ENCODE measurements at places on chromosomes 1 and 21.

GRCh38 chr1:234188454-234188792 lies 184.8 kb upstream of the COA6 start:
- DNase-seq: no peak

GRCh38 chr1:59976194-59977074 lies 49.9 kb upstream of the CYP2J2 start:
- DNase-seq: peak; percentile 18

GRCh38 chr1:47471163-47471562 lies 33.3 kb downstream of the FOXD2 start:
- DNase-seq: no peak

DNA sequence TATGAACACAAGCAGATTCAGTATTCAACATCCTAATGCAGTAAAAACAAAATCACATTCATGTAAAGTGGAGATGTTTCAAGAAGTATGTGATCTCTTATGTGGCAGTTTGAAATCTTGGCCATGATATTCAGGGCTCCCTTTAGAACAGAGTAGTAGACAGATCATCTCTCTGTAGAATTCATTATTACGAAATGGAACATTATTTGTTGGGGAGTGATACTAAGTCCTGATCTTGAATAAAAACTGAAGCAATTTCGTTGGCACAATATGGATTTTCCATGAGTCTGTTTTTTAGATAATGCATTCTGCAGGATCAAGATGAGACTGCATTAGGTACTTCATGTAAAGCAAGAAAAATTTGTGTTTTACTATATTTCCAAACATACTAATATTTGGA lies 264.4 kb upstream of the NRIP1 start:
- no peak for DNase-seq

DNA sequence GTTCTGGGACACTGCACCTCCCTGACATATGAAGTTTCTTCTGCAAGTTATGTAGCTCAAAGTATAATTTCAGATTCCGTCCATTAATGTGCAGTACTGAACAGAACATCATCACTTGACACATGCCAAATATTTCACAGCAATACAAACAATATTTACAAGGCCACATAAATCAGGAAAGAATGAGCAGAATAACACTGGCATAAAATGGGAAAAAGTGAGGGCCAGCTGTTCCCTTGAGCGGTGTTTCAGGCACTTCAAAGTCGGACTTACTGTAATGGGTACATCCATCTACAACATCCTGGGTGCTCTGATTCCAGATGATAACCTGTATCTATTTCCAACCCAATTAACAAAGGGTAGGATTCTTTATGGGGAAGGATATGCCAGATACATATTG lies 217.4 kb downstream of the APP start:
- DNase-seq: no peak

- DNase-seq: peak; percentile 4
Observed at GRCh38 chr21:46355161-46356004, 31.4 kb downstream of the PCNT start.

- DNase-seq: no peak
Observed at GRCh38 chr21:23876925-23877558, 1730.2 kb downstream of the MRPL39 start.

DNA sequence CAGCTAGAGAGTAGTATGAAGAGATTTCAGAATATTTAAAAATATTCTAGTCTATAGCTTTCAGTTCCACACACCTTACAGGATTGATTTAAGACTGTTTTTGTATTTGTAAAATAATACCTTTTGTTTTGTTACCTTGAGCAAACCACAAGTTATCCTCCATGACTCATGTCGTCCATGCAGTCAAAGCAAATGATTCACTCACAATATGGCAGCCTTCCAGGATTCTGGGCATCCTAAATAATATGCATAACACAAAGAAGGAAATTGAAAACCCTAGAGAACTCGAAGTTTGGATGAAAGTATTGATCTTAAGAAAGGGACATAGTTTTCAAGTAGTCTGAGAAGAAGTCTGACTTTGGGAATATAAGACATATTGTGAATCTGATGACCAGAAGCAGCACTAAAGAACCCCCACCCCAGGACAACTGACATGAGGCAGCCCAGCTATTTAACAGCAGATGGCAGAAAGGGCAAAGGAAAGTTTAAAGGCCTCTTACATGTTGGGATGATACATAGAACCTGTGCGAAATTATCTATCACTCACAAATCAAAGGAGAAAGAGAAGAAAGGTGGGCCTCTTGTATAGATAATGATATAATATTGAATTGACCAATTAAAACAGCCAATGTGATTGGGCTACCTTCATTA lies 857.9 kb downstream of the BRINP3 start:
- no peak for DNase-seq

GRCh38 chr21:45011911-45012661 lies 62.3 kb upstream of the ADARB1 start:
- no peak for DNase-seq

DNA sequence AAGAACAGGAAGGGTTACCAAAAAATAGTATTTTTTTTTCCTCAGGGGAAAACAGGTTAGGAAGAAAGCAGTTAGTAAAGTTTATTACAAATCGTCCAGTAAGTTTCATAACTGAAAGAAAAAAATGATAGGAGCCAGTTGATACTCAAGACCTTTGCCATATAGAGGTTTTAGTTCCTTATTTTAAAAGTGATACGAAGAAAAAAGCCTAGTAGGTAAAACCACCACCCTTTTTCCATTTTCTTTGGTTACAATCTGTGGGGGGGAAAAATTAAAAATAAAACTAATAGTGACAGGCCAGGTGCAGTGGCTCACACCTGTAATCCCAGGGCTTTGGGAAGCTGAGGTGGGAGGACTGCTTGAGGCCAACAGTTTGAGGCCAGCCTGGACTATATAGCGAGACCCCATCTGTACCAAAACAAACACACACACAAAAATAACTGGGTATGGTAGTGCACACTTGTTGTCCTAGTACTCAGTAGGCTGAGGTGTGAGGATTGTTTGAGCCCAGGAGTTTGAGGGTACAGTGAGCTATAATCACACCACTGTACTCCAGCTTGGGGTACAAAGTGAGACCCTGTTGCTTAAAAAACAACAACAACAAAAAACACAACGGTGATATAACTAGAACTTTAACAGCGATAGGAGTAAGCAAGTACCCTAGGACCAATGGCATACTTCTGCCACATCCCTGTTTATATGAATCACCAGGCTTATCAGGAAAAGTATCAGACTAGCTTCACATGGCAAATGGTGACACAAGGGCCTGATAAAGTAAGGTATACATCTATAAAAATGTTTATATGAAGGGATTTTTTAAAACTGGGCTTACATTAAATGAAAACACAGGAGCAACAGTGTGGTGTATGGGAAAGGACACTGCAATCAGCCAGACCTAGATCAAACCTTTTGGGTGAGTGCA lies 5.4 kb downstream of the TMEM59 start:
- no peak for DNase-seq

DNA sequence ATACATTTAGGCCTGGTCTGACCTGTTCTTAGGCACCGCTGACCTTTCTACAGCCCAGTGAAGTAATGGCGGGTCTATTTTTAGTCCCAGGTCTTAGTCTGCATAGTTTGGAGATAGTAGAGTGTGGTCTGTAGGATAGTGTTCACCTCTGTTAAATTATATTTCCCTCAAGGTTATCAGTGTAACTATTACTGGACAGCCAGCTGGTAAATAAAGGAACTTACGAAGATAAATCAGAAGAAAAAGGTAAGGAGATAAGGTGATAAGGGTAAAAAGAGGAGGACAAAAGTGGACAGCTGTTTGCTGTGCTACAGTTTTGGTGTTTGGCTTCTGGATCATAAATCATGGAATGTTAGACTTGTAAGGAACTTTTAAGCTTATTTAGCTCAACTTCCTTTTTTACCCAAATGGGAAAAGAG lies 8.7 kb downstream of the XPR1 start:
- DNase-seq: no peak

DNA sequence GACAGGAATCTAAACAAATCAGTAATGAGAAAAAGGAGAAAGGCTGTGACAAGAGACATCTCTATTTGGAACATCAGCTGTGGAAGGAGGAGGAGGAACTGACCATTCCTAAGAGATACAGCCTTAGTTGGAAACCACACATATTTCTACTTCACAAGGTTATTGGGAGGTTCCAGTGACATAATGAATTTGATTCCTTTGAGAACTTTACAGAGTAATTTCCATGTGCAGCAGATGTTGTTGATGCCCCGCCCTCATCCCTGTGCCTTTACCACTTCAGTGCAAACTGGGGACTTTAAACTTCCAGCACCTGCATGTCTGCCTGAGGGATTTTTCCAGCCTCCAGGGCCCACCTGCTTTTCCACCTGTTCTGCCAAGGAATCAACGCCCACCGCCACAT lies 9.3 kb upstream of the ST6GALNAC5 start:
- no peak for DNase-seq

DNA sequence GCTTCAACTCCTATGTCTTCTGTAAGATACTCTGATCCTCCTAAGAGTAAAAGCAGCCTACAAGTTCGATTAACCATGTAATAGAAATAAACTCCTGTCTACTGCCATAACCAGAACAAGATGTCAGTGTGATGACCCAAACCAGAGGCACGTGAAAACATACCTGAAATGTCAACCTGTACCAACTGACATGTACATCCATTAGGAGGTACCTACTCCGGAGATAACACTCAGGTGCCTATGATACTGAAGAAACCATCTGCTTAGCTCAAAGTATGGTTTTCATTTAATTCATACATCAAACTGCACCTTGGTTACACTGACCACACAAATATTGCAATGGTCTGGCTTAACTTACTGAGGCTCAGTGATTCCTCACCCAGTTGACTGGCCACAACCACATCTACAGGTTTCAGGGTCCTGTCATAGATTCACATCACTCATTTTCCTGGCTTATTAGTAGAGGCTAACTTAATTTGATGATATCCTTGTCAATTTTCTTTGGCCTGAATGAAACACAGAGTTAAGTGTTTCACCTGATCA lies 4.4 kb downstream of the ITPKB start:
- DNase-seq: no peak

- no peak for DNase-seq
Observed at GRCh38 chr1:86948212-86948611, 33.8 kb downstream of the HS2ST1 start.

DNA sequence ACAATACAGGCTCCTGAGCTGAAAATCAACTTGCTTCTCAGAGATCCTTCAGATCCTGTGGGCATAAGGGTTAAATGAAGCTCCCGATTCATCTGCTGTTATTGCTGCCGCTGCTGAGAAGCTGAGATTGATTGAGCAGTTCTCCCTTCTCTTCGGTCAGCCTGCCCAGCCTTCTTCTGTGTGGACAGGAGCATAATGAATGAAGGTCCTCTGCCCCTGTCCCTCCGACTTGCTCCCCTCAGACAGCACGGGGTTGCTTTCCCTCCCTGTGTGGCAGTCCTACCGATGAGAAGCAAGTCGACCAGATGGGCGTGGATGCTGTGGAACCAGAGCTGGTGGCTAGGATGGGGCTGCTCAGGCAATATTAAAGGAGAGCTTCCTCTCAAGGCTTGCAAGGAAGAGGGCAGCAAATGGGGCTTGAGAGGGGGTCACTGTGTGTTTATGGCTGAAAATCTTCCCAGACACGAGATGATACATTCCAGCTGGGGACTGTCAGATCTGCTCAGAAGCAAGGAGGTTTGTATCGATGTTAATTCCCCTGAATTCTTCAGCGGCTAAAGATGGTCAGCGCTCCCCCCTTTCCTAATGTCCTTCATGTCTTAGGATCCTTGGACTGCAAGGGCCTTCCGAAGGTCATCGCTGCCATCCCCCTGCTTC lies 63.9 kb upstream of the GOLT1A start:
- no peak for DNase-seq

- DNase-seq: no peak
Observed at GRCh38 chr1:86753700-86754099, 49.3 kb downstream of the SH3GLB1 start.

- no peak for DNase-seq
Observed at GRCh38 chr1:68293609-68294366, 61.5 kb upstream of the WLS start.

- DNase-seq: no peak
Observed at GRCh38 chr1:56645677-56646305, 677 bp downstream of the PRKAA2 start.

DNA sequence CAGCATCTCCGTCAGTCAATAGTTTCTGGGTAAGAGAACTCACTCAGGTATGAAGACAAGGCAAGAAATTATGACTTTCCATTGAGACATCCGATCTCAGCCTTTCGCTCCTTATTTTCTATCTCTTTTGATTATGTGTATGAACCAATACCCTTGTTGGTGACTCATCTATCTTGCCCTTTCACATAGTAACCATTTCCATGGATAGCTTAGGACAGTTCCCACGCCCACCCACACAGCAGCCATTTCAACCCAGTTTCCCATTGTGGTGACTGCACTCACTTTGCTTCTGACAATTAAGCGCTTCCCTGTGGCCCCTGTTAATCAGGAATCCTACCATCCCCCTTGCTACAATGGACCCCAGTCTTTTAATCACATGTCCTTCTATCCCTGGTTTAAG lies 210.6 kb upstream of the ADGRL2 start:
- DNase-seq: no peak

- peak; percentile 73 for DNase-seq
Observed at GRCh38 chr1:149899460-149900284, at the start of gene BOLA1. BOLA1 (plus strand) TSS chr1:149899568; CDS start chr1:149900060, 492 bp downstream.

GRCh38 chr1:97243973-97244560 lies 522.5 kb downstream of the PTBP2 start:
- no peak for DNase-seq

DNA sequence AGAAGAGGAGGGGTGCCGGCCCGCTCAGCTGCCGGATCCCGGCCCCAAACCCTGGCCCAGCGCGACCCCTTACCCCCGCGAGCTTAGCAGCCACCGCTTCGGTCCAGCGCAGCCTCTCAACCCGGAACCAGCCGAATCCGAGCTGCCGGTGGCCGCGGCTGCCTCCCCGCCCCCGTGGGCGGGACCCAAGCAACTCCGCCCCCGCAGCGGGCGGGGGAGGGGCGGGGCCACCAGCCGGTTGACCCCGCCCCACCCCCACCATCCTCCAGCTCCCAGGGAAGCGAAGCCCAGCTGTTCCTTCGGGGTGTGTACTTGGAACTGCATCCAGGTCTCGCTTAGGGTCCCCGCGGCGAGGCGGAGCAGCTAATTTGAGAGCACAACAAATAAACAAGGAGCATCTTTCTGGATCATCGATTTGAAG lies at the start of gene TRIM62:
TRIM62 (minus strand) TSS at position 123 of the 421 bp plus-strand sequence. CDS start 611 bp downstream, outside the sequence.
- DNase-seq: peak; percentile 70

GRCh38 chr1:226686440-226687425 lies 52.3 kb downstream of the ITPKB start:
- no peak for DNase-seq

GRCh38 chr1:2561898-2562895 lies 6.0 kb downstream of the TNFRSF14 start:
- DNase-seq: no peak

DNA sequence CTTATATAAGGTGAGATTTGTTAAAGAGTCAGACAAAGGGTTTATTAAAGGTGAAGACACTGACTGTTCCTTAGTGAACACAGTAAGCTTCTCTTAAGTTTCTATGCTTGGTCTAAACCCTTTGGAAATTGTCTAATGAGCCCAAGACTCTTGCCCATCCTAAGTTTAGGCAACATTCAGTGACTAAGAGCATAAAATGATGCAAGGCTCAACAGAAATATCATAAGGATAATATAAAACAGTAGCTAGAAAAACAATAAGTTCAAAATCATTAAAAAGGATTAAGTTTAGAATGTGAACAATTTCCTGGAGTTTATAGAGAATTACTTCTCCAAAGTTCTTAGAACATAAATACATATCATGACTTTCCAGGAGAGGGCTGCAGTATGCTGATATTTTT lies 108.9 kb upstream of the PDC start:
- DNase-seq: no peak

- no peak for DNase-seq
Observed at GRCh38 chr1:232274236-232274855, 355.6 kb downstream of the SIPA1L2 start.

GRCh38 chr1:166089804-166090203 lies 77.0 kb downstream of the FAM78B start:
- DNase-seq: no peak

Measured in CD8-positive, alpha-beta T cell (primary cell).